ENCODE measurements at places on chromosomes 11 and 22.

DNA sequence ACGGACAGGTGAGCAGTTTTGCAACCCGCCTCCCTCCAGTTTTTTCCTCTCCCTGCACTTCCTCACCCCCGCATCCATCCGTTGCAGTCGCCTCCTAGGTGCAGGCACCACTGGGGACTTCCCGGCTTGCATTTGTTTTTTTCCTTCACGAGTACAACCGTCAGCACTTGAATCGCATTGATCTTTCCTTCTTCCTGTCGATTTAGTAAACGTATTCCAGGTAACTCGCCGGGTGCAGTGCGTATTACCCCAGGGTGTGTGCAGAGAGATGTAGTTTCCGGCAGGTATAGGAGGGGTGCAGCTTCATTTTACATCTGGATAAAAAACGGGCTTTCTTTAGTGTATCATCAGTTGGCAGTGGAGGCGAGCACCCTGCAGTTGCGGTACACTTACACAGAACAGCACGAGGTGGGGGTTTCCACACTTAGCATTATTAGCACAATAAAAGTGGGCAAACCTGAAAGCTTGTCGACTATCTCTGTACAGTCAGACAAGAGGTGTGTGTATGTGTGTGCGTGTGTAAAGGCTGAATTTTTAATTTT, at the start of gene SORL1-AS1:
SORL1-AS1 (minus strand) TSS at position 359 of the 542 bp plus-strand sequence.
- peak within 1 kb of the TSS; percentile 49 for H3K4me3 ChIP-seq
- no peak for DNase-seq
- H3K27me3 ChIP-seq, result peaks cover 10% of the 10 kb centered on the region
- H3K4me1 ChIP-seq, result no peaks in the 10 kb centered on the region

GRCh38 chr11:82899186-82899820, 927 bp downstream of the PRCP start:
- peak overlapping the region; percentile 66 for H3K4me3 ChIP-seq
- H3K27ac ChIP-seq, result peak overlapping the region; percentile 96
- H3K36me3 ChIP-seq, result no peaks in the 10 kb centered on the region
- no peak for DNase-seq
- peaks cover 21% of the 10 kb centered on the region for H3K4me1 ChIP-seq

DNA sequence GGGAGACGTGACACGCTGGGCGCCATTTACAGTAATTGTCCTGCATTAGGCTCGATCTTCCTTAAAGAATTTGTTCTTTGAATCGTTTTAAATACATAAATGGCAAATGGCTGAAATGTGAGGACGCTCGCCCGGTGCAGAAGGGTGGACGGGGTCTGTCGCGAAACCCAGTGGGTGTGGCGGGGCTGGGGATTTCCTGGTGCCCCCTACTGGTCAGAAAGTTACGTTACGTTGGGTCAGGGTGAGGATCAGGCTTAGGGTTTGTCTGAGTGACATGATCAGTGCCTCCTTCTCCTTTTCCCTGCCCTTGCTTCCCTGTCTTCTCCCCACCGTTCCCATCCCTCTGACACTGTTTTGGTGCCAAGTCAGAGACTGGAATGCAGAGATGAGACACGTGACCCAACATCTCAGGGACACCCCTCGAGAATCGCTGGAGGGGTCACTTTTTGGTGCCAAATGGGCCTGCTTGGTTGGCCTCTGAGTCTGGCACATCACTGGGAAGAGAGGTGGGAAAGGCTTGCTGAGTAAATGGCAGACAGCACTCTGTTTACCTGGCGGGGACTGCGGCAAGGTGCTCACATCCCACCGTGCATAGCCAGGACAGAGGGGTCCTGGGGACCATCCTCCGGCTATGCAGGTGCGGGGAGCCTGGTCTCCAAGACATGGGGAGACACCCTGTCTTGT, 1107.6 kb downstream of the BRD1 start:
- no peak for DNase-seq
- no peak overlapping the region for H3K27ac ChIP-seq
- no peaks in the 10 kb centered on the region for H3K36me3 ChIP-seq

DNA sequence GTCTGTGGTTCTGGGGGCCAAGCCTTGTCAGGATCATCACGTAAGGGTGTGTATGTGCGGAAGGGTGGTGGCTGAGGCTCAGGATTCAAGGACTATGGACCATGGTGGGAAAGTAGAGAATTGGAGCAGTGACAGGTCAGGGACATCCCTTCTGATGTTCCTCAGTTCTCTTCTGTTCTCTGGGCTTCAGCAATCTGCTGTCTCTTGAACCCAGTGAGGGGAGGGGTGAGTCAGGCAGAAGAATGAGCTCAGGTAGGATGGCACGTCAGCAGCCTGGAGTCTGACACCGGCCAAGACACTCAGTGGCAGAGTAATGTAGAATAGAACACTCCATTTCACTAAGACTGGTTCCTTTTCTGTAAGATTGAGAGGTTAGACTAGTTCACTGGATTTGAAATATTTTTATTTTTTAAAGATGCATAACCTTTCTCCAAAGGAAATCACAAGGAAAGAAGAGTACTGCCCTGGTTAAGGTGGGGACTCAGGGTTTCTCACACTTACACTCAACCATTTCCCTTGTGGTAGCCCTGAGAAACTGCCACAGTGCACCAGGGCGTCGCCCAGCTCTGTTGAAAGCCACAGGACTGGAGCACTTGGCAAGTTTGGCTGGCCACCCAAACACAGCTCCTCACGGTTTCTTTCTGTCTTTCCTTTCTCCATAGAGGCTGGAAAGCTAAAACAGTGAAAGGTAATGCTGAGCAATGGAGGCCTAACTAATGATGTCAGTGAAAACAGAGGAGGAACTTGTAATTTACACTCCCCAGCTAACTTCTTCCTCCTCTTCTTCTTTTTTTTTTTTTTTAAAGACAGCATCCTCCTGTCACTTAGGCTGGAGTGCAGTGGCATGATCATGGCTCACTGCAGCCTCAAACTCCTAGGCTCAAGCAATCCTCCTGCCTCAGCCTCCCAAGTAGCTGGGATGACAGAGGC, 23.1 kb upstream of the MICAL2 start:
- no peak overlapping the region for H3K4me3 ChIP-seq
- peaks cover 16% of the 10 kb centered on the region for H3K4me1 ChIP-seq
- H3K36me3 ChIP-seq, result no peaks in the 10 kb centered on the region
- no peak for DNase-seq

- no peak overlapping the region for H3K4me3 ChIP-seq
- DNase-seq, result no peak
- peaks cover 49% of the 10 kb centered on the region for H3K4me1 ChIP-seq
- H3K27me3 ChIP-seq, result no peaks in the 10 kb centered on the region
- no peak overlapping the region for H3K27ac ChIP-seq
Observed at GRCh38 chr11:95915051-95915450, 8.9 kb downstream of the MTMR2 start.

- no peak overlapping the region for H3K27ac ChIP-seq
- H3K27me3 ChIP-seq, result no peaks in the 10 kb centered on the region
- H3K4me1 ChIP-seq, result no peaks in the 10 kb centered on the region
- H3K4me3 ChIP-seq, result no peak overlapping the region
- no peaks in the 10 kb centered on the region for H3K36me3 ChIP-seq
- DNase-seq, result peak; percentile 56
Observed at GRCh38 chr11:128814856-128815705, 52.0 kb downstream of the KCNJ1 start.

DNA sequence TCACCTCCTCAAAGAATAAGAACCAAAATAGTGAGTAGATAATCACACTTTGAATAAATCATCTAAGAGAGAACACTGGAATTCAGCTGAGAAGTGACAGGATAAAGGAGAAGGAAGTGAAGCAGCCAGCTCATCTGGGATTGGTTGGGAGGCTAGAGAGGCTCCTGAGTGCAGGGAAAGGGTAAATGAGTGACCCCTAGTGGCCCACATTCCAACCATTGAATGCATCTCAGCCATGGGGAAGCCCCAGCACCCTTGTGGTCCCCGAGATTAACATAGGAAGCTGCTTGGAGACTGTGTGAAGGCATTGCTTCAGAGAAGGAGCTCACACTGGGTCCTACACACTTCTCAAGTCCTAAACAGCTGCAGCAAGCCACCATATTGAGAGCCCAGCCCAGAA, 82.3 kb downstream of the JRKL start:
- no peaks in the 10 kb centered on the region for H3K36me3 ChIP-seq
- H3K27ac ChIP-seq, result no peak overlapping the region
- H3K4me3 ChIP-seq, result no peak overlapping the region
- no peaks in the 10 kb centered on the region for H3K4me1 ChIP-seq

- DNase-seq, result no peak
- no peak overlapping the region for H3K4me3 ChIP-seq
- H3K27ac ChIP-seq, result no peak overlapping the region
- no peaks in the 10 kb centered on the region for H3K4me1 ChIP-seq
- H3K36me3 ChIP-seq, result no peaks in the 10 kb centered on the region
Observed at GRCh38 chr11:119692540-119692820, 36.5 kb downstream of the NECTIN1 start.

DNA sequence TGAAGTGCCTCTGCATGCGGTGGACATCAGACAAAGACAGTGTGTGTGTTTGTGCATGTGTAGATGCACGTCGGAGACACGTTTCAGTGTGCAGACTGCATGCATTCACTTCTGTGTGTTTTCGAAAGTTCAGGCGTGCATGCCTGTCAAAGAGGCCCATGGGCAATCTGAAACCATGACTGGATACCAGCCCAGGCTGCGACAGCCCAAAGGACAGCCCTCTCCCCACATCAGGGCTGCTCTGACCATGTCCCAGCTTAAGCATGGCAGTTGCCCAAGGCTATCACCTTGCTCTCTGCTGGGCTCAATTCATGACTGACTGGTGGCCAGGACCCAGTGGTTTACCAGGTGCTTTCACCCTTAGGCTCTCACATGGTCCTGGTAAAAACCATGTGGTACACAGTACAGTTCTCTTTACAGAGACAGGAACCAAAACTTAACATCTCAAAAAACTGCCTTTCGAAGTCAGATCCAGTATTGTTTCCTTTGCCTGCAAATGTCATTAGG, 423.7 kb upstream of the CADM1 start:
- H3K4me3 ChIP-seq, result no peak overlapping the region
- no peak for DNase-seq
- no peaks in the 10 kb centered on the region for H3K27me3 ChIP-seq
- H3K27ac ChIP-seq, result no peak overlapping the region

- H3K4me3 ChIP-seq, result no peak overlapping the region
- no peak overlapping the region for H3K27ac ChIP-seq
- DNase-seq, result no peak
Observed at GRCh38 chr11:69655479-69656428, 14.8 kb downstream of the CCND1 start.

DNA sequence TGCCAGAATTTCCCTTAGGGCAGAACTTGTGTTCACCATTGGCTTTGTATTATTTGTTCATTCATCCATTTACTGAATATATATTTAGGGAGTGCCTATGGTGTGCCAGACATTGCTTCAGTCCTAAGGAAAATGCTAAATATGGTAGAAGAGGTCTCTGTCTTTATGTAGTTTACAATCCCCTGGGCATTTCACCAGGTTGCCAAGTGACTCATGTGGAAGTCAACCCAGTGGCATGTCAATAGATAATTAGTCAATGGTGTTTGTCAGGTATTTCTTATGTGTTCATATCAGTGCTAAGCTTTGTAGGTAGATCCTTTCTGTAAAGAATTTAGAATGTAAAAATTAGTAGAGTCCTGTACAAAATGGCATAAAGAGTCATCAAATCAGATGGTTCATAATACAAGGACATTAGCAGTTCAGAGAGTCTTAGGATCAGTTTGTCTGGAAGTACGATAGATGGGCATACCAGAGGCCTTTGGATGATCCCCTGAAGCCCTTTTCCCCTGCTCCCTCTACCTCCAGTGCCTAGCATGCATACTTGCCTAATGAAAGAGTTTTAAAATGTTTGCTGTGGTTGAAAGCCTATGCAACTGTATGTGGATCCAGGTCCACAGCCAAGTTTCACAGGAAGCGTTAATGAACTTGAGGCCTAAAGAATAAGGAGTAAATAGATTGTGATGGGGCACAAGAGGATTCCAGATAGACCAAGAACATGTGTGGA, 58.5 kb upstream of the SESN3 start:
- DNase-seq, result no peak
- no peak overlapping the region for H3K4me3 ChIP-seq
- H3K36me3 ChIP-seq, result no peaks in the 10 kb centered on the region
- H3K27ac ChIP-seq, result no peak overlapping the region
- H3K27me3 ChIP-seq, result no peaks in the 10 kb centered on the region
- H3K4me1 ChIP-seq, result no peaks in the 10 kb centered on the region

- H3K36me3 ChIP-seq, result no peaks in the 10 kb centered on the region
- H3K4me3 ChIP-seq, result no peak overlapping the region
- H3K27ac ChIP-seq, result no peak overlapping the region
- H3K4me1 ChIP-seq, result no peaks in the 10 kb centered on the region
Observed at GRCh38 chr11:130581646-130582045, 133.2 kb downstream of the ADAMTS15 start.

DNA sequence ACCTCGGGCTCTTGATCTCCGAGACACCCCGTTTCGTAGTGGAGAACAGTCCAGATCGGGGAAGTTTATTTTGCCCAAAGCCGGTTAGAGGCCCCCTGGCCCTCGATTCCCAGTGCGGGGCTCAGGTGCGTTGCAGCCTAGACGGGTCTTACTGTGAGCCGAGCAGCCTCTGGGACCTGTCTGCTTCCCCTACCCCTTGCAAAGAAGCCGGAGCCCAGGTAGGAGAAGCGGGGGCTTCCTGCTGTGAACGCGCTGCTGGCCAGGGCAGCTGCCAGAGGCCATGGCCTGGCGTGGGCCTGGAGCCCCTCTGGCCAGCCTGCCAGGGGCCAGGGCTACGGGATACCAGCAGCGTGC, 621 bp downstream of the TSPO start:
- peak overlapping the region; percentile 87 for H3K4me3 ChIP-seq
- no peaks in the 10 kb centered on the region for H3K27me3 ChIP-seq
- H3K4me1 ChIP-seq, result peaks cover 13% of the 10 kb centered on the region
- H3K27ac ChIP-seq, result peak overlapping the region; percentile 85
- no peaks in the 10 kb centered on the region for H3K36me3 ChIP-seq
- DNase-seq, result no peak

DNA sequence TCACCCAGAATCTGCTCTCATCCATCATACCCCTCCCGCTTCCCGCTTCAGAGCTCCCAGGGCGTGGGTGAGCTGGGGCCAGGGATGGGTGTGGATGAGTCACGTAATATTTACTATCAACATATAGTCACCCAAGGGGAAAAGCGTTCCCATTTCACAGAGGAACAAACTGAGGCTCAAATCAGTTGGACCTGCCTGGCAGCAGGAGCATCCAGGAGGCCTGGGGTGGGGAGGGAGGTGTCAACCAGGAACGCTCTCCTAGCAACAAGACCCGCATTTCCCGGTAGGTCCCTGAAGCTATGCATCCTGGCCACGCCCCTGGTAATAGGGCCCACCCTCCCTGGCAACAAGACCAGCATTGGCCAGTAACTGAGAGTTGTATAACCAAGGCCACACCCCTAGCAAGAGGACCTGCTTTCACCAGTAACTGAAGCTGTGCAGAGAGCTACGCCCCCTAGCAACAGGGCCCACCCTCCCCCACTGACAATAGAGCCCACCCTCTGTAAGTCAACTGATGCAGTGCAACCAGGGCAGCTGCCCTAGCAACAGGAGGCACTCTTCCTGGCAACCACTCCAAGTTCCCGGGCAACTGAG, 32.7 kb upstream of the TXNRD2 start:
- H3K27ac ChIP-seq, result no peak overlapping the region
- no peak for DNase-seq
- no peaks in the 10 kb centered on the region for H3K4me1 ChIP-seq
- peaks cover 11% of the 10 kb centered on the region for H3K36me3 ChIP-seq
- no peak overlapping the region for H3K4me3 ChIP-seq

GRCh38 chr22:40309631-40310030, 36.7 kb upstream of the ADSL start:
- no peaks in the 10 kb centered on the region for H3K4me1 ChIP-seq
- H3K27me3 ChIP-seq, result no peaks in the 10 kb centered on the region
- no peak overlapping the region for H3K27ac ChIP-seq
- no peak overlapping the region for H3K4me3 ChIP-seq
- no peak for DNase-seq
- H3K36me3 ChIP-seq, result peaks cover 4% of the 10 kb centered on the region

- H3K36me3 ChIP-seq, result no peaks in the 10 kb centered on the region
- H3K27ac ChIP-seq, result no peak overlapping the region
- H3K4me3 ChIP-seq, result no peak overlapping the region
Observed at GRCh38 chr11:134260503-134260902, 7.1 kb downstream of the ACAD8 start.

All from gastrocnemius medialis (tissue), 4 donors.